ENCODE measurements at places on chromosomes 12 and 14. TPM values are rescaled to one million over a fixed set of nuclear protein-coding genes. Genes with fewer than 3 reads are reported as not detected.

Gene CCDC60
- not detected for total RNA-seq

Gene TAS2R7
- not detected for total RNA-seq

Gene KLRG1
- 0.39 TPM for total RNA-seq

Gene CRACR2A
- total RNA-seq = 1.2 TPM

Gene CLEC1B
- total RNA-seq = 0.33 TPM

Gene CMKLR1
- total RNA-seq = not detected

Gene POTEM
- total RNA-seq = not detected

Gene PAH
- not detected for total RNA-seq

Gene KRT5
- 884 TPM for total RNA-seq

Gene PLEKHH1
- 1.2 TPM for total RNA-seq

Gene DAO
- total RNA-seq = not detected

Gene TRIM9
- total RNA-seq = 2.7 TPM
